MV-4-11 (cell line): ENCODE measurements at places on chromosomes 7 and 10.

- DNase-seq: no peak
Measured at GRCh38 chr10:86944907-86945306, 12.5 kb downstream of the MMRN2 start.

DNA sequence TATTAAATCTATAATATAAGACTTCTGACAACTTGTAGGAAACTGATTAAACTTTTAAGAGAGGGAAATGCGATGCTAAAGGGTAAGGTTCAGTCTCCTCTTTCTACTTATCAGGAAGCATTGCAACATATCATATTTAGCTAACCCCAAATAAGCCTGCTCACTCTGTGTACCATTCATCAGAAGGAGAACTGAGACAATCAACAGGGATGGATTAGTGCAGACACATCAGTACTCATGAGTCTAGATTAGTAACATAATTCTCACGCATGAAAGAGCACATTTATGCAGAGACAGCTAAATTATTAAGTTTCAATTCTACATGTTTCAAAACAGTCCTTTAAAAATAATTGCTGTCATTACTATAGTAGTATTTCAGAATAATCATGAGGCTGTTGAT, 354.2 kb upstream of the ZWINT start:
- no peak for DNase-seq

DNA sequence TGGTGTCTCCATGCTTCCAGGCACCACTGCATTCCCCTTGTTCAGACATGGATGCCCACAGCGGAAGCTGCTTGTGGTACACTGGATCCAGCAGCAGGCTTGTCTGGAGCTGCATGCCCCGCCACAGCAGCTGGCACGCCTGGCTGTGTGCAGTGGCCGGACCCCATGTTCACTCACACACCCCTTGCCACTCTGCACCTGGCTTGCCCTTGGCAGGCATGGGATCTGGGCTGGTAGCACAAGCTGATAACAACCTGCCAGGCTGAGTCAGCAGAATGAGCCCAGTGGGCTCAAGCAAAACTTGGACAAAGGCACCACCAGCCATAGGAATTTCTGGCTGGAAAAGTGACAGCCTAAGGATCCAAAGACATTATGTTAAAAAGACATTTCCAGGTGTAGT, 91.8 kb upstream of the TMEM168 start:
- DNase-seq: no peak

DNA sequence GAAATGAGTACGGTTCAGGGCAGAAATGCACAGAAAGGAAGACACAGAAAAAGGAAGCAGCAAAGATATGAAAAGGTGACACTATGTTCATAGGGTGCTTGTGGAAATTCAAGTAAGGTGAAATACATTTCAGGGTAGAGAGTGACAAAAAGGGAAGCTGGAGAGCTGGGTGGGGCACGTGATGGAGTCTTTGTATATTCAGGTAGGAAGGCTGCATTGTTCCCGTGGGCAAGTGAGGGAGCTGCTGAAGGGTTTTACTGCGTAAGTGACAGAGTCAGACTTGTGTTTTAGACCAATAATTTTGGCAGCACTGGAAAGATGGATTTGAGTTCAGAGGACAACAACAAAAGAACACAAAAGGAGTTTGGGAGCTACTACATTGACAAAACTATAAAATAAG, 35.3 kb upstream of the ANK3 start:
- no peak for DNase-seq

DNA sequence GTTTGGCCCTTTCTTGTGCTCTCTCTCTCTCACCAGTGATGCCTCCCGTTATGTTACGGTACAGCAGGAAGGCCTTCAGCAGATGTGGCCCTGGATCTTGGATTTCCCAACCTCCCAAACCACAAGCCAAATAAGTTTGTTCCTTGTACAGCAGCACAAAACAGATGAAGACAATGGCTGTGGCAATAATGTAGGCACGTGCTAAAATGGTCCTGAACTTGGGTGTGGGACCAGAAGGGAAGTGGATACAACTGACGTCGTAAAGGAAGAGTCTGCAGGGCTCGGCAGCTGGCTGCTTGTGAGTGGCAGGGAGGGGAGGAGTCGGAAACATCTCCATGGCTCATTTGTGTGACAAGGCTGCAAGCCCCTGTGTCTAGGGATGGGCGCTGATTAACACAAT, 26.8 kb downstream of the PROSER2 start:
- DNase-seq: peak; percentile 99

GRCh38 chr7:115693779-115694178, 336.8 kb downstream of the TFEC start:
- peak; percentile 14 for DNase-seq

GRCh38 chr7:156118248-156118645, 306.0 kb upstream of the SHH start:
- no peak for DNase-seq

GRCh38 chr7:6385110-6385781, 62.5 kb downstream of the DAGLB start:
- peak; percentile 32 for DNase-seq

GRCh38 chr7:74568658-74569057, 88.9 kb upstream of the GTF2I start:
- no peak for DNase-seq

GRCh38 chr10:101478956-101479355, 109.1 kb downstream of the POLL start:
- DNase-seq: no peak

DNA sequence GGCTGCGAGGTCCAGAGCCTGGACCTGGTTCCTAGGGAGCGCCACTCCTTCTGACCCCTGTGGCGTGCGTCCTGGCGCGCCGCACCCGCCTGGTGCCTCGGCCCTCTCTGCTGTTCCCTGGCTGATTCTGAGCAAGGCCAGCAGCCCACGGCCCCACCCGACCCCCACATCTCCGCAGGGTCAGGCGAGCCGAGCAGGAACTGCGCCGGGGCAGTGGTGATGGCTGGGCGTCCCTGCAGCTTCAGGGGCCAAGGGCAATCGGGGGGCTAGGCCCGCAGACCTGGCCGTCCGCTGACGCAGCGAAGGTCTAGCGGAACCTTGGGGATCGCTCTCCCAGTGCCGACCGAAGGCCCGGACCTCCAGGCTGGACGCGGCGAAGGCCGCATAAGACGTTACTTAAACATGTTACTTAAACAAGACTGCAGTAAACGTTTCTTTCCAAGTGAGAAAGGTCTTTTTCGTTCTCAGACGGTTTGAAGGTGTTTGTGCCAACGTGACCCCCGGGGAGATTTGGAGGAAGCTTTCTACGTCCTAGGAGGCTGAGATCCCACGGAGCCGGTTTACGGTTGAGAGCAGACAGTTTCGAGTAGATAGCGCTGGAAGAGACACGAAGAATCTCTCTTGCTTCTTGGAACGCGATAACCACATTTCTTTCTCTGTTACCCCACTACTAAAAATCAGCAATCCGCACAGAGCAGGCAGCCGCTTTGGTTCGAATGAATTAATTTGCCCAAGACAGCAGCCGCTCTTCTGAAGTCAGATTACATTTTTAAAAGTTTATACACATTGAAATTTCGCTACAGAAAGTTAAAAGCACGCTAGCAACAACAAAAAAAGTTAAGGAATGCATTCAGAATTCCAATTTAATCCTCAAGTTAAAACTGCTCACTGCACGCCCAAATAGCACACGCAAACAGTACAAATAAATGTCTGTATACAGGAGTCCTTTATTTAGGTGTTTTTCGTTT, 4.9 kb upstream of the NKX2-3 start:
- no peak for DNase-seq

- DNase-seq: no peak
Measured at GRCh38 chr10:100653957-100654781, 91.2 kb upstream of the PAX2 start.

DNA sequence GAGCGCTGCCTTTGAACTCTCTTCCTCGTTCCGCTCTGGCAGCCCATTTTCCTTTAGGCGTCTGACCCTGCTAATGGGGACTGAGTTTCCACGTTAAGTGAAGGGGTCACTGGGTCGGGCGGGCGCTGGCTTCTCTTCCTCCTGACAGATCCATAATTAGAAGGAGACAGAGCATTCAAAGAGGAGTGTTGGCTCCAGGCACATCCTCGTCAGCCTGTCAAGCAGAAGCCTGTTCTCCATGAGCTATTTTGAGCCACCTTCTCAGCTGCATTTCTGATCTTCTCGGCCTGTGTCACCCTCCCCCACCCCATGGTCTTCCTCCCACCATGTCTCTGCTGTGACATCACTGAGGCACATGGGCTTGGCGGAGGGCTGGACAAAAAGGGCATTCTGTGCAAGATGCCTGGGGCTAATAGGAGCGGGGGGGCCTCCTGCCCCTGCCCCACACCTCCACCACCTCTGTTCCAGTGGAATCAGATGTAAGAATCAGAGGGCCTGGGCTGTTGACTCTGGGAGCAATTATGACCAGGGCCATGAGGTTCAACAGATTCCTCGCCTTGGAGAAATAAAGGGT, 248.1 kb downstream of the PLXNA4 start:
- DNase-seq: no peak

DNA sequence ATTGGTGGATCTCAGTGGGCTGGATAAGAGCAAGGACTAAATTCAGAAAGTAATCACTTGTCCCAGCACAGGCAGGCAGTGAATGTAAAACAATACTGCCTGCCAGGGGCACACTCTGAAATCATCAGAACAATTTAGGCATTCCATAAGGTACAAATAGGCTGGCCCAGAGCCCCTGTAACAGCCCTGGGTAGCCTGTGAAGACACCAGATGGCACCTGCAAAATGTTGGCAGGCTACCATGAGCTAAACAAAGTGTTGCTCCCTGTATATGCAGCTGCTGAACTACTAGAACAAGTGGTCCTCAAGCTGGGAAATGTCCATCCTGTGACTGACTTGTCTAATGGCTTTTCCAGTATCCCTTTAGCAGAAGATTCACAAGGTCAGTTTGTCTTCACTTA, 3.0 kb upstream of the PRSS37 start:
- DNase-seq: no peak

- DNase-seq: no peak
Measured at GRCh38 chr10:77328272-77328816, 309.3 kb downstream of the KCNMA1 start.

GRCh38 chr7:2289111-2289586, 25.1 kb downstream of the SNX8 start:
- DNase-seq: no peak

DNA sequence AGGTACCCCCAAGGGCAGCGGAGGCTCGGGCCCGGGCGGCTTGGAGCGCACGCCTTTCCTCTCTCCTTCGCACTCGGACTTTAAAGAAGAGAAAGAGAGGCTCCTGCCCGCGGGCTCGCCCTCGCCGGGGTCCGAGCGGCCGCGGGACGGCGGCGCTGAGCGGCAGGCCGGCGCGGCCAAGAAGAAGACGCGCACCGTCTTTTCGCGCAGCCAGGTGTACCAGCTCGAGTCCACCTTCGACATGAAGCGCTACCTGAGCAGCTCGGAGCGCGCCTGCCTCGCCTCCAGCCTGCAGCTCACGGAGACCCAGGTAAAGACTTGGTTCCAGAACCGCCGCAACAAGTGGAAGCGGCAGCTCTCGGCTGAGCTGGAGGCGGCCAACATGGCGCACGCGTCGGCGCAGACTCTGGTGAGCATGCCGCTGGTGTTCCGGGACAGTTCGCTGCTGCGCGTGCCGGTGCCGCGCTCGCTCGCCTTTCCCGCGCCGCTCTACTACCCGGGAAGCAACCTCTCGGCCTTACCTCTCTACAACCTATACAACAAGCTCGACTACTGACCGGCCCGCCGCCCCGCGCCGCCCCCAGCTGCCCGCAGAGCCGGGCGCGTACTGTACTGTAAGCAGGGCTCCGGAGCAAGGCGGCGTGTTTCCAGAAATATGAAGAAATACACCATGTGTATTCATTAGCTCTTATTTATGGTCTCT, 1.8 kb downstream of the HMX2 start:
- DNase-seq: no peak

DNA sequence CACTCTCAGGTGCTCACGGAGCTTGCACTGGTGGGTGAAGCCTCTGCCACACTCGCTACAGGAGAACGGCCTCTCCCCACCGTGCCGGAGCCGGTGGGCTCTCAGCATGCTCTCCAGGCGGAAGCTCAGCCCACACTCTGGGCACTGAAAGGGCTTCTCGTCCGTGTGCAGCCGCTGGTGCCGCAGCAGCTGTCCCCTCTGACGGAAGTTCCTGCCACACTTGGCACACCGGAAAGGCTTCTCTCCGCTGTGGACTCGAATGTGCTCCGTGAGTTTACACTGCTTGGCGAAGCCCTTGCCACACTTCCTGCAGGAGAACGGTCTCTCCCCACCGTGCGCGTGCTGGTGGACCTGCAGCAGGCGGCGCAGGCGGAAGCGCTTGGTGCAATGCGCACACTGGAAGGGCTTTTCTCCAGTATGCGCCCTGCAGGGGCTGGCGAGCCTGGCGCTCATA, 19.3 kb downstream of the ZNF786 start:
- DNase-seq: no peak

GRCh38 chr7:53358269-53358668, 322.8 kb downstream of the POM121L12 start:
- DNase-seq: no peak

DNA sequence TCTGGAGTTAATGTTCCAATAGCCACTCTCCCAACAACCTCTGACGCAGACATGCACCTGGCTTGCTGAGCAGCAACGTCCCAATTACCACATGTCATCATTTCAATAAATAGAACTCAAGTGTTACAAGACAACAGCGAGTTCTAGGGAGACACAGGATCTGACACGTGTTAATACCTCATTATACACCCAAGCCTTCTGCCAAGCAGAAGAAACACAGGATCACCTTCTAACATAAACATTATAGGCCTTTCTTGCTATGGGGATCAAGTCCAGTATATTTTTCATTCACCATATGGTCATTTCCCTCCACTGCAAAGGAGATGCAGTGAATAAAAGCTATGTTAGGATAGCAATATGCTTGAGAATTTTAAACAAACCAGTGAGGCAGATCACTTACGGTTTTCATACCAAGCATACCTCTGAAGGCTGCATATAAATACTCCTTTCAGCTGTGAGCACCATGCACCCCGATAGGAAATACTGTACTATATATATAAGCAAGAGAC, 74.2 kb downstream of the JAZF1 start:
- no peak for DNase-seq
